ENCODE measurements at places on chromosomes 7 and 10. TPM values are rescaled to one million over a fixed set of nuclear protein-coding genes. Genes with fewer than 3 reads are reported as not detected.

DNA sequence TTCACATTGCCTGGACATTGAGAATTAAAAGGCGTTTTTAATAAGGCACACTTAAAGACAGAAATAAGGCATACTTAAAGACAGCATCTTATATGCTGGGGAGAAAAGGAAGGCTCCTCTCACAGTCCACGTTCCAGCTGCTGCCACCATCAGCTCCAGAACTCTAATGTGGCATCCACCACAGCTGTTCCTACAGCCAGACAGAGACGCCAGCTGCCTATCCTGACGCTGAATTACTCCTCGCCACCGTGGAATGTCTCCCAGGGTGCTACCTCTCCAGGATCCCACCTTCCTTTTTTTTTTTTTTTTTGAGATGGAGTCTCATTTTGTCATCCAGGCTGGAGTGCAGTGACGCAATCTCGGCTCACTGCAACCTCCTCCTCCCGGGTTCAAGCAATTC, 30.8 kb downstream of the SLC37A3 start:
- no peak for DNase-seq

GRCh38 chr7:41256186-41256945, 446.5 kb downstream of the INHBA start:
- DNase-seq, result no peak

- no peak for DNase-seq
Observed at GRCh38 chr7:155296006-155296787, 1.5 kb upstream of the INSIG1 start.

DNA sequence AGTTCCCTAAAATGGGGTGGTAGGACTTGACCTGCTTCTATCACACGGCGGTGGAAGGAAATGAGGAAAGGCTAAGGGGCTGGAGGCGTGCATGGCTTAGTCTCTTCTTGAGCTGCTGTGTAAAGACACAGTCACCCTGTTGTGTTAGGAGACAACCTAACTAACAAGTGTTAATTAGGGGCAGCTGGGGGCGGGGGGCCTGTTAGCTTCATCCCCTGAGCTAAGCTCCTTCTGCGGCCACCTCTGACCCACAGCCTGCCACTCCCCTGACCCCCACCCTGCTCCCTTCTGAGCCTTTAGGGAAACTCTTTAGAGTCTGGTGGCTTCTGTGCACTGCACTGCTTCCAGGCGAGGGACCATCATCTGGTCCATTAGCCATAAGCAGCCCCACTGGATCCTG, 28.0 kb downstream of the COL17A1 start:
- no peak for DNase-seq

DNA sequence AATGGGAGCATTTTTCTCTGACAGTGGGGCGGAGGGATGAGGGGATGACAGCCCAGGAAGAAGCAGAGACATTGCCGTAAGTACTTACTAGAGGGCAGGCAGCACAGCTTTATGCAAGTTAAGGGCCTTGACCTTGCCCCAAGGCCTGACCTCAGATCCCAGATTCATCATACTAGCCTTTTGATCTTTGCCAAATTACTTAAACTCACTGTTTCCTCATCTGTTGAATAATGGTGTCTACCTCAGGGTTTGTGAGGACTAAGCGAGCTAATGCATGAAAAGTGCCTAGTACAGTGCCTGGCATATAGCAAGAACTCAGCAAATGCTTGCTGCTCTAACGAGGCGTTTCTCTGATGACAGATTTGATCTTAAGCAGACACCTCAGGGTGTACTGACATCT, 3.5 kb upstream of the SEMA4G start:
- no peak for DNase-seq

GRCh38 chr7:140674356-140674800, 1.6 kb downstream of the ADCK2 start:
- DNase-seq, result peak; percentile 55

GRCh38 chr7:133452577-133452976, 199.7 kb downstream of the EXOC4 start:
- DNase-seq, result no peak

DNA sequence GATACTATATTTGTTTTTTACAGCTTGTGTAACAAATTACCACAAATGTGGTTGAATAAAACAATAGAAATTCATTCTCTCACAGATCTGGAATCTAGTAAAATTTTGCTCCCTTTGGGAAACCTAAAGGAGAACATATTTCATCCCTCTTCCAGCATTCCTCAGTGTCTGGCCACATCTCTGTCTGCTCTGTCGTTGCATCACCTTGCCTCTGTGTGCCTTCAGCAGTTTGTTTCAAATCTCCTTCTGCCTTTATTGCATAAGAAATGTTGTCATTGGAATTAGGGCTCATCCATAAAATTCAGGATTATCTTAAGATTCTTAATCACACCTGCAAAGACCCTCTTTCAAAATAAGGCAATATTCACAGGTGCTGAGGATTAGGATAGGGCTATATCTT, 14.5 kb downstream of the OR2A14 start:
- no peak for DNase-seq

DNA sequence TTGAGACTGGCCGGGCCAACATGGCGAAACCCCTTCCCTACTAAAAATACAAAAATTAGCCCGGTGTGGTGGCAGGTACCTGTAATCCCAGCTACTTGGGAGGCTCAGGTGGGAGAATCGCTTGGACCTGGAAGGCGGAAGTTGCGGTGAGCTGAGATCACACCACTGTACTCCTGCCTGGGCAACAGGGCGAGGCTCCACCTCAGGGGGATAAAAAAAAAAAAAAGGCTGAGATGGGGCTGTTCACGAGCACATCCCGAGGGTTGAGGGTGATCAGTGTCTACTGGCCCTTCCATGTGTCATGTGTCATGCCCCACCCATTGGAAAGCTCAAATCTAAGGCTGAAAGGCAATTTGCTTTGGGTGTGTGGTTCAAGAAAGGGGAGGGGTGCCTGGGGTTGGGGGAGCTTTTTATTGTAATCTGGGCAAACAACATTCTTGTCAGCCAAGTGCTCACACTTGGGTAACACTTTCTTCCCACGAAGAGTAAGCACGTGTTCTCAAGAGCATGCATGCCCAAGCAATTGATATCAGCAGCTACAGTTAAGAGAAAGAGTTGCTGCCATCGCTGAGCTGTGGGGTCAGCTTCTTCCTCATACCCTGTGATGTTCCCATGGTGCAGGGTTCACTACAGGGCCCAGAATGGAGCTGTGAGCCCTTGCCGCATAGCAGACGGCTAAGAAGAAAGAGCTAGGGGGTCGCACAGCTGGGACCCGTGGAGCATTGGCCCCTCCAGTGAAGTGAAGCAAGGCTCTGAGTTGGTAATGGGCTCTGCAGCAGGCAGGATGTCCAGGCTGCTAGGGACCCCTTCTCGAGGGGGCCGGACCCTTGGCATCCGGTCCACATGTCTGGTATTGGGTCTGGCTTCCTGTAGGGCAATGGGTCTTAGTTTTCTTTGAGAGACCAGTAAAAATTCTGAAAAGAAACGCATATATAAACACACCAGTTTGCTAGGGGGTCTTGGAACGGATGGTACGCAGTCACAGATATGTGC, 9.9 kb upstream of the ACSL5 start:
- DNase-seq, result peak; percentile 75

DNA sequence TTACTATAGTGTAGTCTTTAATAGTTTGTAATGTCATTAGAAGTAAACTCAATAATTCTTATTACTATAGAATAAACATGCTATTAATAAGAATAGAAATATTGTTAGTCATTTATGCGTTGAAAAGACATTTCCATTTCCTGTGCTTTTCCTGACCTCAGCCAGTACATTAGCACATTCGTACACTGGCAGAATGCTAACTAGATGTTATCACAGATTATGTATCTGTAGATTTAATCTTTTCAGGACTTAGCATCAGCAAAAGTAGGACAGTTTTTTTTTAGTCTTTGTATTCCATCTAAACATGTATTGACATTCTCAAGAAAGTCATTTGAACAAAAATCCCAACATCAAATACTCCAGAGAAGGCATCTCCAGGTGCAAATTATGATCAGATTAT, 158.5 kb downstream of the EXOC4 start:
- DNase-seq, result no peak

DNA sequence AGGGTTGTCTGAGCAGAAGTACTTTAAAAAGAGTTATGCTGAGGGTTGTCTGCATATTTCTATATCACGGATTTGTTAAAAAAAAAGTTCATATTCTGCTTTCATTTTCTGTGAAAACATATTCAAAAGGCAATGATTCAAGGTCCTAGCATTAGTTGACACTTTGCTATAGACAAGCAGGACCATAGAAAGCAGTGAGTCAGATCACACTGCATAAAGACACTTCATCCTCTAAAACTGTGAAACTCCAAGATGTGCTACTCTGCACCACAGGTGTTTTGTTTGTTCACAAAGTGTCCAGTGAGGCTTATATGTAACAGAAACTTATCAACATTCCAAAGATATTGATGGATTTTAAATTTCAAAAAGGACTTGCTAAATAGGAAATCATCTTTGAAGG, 47.0 kb downstream of the SPAM1 start:
- DNase-seq, result no peak

DNA sequence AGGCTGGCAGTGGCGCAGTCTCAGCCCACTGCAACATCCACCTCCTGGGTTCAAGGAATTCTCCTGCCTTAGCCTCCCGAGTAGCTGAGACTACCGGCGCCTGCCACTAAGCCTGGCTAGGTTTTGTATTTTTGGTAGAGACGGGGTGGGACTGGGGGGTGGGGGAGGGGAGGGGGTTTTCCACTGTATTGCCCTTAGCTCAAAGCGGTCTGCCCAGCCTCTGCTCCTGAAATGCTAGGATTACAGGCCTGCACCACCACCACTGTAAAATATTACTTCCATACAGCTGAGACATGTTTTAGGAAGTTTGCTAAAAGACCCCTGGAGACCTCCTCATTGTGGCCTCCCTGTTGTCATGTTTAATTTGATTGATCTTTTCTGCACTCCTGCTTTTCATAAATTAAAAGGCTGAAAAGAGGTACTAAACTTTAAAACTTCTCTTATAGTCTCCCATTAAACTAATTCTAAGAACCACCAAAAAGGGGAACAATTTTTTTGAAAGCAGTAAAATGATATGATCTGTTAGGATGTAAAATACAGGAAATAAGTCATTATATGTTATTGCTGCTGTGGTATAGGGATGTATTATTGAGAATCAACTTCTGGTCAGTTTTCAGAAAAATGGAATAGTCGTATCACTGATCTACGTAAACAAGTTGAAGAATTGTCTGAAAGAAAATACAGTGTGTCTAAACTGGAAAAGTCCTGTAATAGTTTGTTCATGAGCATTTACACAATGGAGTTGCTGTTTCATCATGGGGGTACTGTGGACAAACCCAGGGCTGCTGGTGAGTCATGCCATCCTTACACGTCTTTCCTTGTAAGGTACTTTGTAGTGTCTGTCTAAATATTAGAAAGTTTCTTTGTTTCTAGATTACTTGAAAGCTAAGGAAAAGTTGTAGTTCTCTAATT, 72.9 kb upstream of the TMEM248 start:
- no peak for DNase-seq

- no peak for DNase-seq
Observed at GRCh38 chr10:33764694-33765185, 430.3 kb upstream of the NRP1 start.

DNA sequence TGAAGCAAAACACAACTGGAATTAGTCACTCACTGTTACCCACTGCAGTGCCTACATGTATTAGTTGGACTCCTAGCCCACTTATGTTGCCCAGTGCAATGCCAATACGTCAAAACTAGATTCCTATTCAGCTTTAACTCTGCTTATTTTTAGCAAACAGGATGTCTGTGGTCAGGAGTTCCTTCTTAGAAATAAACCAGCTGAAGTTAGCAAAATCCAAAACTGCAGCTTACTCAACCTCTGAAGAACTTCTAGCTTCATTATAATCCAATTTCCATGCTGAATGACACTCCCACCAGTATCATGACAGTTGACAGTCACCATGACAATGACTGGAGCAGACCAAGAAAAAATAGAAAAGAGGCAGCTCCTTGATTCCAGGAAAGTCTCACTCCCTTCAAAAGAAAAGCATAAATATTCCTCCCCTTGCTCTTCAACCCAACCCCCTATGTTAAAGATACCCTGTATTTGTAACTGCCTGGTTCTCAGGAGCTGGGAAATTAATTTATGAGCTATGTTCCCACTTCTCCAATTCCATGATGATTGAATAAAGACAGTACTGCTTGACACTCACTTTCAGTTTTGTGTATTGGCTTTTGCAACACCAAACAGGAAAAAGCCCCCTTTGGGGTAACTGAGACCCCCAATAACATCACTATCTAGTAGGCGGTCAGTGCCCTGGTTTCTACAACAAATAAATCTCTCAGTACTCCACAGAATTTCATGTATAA, 327.4 kb downstream of the SORCS1 start:
- DNase-seq, result no peak

- peak; percentile 86 for DNase-seq
Observed at GRCh38 chr7:8261711-8262695, at the start of gene ICA1. ICA1 (minus strand) TSS chr7:8262167; CDS start chr7:8235926, 26,241 bp downstream.

GRCh38 chr7:45938626-45939302, 17.7 kb upstream of the IGFBP3 start:
- DNase-seq, result no peak

DNA sequence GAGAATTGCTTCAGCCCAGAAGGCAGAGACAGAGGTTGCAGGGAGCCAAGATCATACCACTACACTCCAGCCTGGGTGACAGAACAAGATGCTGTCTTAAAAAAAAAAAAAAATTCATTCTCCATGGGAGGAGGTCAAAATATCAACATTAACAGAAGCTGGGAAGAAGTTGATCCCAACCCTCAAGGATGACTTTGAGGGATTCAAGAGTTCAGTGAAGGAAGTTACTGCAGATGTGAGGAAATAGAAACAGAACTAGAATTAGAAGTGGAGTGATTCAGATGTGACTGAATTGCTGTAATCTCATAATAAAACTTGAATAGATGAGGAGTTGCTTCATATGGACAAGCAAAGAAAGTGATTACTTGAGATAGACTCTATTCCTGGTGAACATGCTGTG, 19.7 kb upstream of the RPEL1 start:
- DNase-seq, result no peak

DNA sequence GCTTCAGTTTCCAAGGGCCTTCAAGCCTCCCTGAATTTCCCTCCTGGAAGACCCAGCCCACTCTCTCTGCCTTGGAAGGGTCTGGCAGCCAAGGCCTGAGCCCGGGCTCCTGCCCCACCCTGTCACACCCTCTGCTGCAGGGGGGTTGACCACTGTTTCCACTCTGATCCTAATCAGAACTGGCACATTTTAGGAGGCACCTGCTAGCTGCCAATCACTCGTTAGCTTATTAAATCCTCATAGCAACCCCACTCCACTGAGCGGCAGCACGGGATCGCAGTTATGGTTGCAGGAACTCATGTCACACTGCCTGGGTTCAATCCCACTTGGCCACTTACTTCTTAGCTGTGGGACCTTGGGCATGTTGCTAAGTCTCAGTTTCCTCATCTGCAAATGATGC, 12.9 kb downstream of the HSPB1 start:
- DNase-seq, result peak; percentile 25

The RNF32 gene
- total RNA-seq, result 2.0 TPM

The FAM170B gene
- not detected for total RNA-seq

The CXCL12 gene
- 17.5 TPM for total RNA-seq

The TRPV5 gene
- not detected for total RNA-seq

The LAMB4 gene
- 0.27 TPM for total RNA-seq

The ATRNL1 gene
- total RNA-seq, result 2.9 TPM

The NRCAM gene
- total RNA-seq, result 1.1 TPM

The FAM25C gene
- not detected for total RNA-seq

The ELMO1 gene
- 4.2 TPM for total RNA-seq
